ENCODE measurements at places on chromosomes 4 and X.

GRCh38 chr4:114040319-114041116 lies 61.1 kb upstream of the ARSJ start:
- DNase-seq = no peak

DNA sequence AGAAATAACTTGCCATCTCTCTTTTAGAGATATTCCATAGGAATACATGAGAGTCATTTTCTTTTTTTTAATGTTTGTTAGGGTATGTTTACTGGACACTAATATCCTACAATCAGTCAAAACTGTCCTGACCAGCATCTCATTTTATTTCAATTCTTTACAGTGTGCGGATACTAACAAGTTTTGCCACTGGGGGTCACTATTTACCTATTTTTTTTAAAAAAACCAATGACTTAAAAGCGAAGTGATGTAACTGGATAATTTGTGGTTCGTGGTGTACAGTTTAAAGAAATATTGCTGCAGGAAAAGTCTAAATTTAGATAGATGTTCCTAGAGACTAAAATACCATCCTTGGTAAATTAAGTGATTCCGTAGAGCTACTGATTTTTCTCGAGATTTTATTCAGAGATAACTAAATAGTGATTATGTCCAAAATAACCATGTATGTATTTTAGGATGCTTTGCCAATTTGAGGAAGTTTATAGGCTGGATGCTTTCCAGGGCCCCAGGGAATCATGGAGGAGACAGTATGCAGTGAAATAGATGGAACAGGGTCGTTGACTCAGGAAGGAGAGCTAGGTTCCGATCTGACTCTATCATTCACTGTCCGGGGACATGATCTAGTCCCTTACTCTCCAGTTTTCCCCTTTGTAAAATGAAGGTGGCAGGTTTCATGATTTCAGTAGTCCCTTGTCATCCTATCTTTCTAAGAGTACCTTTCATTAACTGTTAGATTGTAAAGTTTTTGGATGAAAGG lies 34.0 kb upstream of the GNPDA2 start:
- no peak for DNase-seq

- DNase-seq = no peak
Measured at GRCh38 chrX:86407371-86407770, 259.1 kb downstream of the DACH2 start.

DNA sequence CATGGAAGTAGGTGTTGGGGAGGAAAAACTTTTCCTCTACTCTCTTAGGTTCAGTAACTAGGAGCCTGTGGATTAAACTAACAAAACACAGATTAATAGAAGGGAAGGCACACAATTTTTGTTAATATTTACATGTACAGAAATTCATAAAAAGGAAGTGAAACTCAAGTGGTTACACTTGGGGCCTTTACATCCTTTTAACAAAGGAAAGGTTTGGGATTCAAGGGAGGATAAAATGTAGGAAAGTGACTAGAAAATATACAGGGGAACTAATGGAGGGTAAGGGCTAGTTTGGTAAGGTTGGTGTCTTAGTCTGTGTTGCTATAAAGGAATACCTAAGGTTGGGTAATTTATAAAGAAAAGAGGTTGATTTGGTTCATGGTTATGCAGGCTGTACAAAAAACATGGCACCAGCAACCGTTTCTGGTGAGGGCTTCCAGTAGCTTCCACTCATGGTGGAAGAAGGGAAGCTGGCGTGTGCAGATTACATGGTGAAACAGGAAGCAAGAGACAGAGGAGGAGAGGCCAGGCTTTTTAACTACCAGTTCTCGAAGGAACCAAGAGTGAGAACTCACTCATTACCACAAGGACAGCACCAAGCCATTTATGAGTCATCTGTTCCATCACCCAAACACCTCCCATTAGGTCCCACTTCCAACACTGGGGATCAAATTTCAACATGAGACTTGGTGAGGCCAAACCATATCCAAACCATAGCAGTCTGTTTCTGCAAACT lies 124.4 kb downstream of the CHRDL1 start:
- no peak for DNase-seq

GRCh38 chr4:113636877-113637276 lies 124.7 kb downstream of the CAMK2D start:
- no peak for DNase-seq

DNA sequence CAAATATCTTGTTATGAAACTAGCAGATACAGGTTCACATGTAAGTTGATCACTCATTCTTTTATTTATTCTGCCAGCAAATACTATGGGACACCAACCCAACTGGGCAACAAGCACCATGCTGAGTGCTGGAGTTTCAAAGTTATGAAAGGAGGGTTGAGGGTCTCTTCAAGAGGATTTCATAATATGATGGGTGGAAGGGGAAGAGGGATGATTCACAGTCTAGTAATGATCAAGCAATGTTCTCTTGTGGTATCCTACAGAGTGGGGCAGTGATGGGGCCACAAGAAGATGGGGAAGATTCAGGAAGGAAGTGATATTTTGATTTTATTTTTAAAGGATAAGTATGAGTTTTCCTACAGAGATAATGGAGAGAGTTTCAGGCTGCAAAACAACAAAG lies 46.2 kb upstream of the TXK start:
- DNase-seq = no peak

GRCh38 chr4:161856711-161857326 lies 307.0 kb downstream of the FSTL5 start:
- DNase-seq = no peak

DNA sequence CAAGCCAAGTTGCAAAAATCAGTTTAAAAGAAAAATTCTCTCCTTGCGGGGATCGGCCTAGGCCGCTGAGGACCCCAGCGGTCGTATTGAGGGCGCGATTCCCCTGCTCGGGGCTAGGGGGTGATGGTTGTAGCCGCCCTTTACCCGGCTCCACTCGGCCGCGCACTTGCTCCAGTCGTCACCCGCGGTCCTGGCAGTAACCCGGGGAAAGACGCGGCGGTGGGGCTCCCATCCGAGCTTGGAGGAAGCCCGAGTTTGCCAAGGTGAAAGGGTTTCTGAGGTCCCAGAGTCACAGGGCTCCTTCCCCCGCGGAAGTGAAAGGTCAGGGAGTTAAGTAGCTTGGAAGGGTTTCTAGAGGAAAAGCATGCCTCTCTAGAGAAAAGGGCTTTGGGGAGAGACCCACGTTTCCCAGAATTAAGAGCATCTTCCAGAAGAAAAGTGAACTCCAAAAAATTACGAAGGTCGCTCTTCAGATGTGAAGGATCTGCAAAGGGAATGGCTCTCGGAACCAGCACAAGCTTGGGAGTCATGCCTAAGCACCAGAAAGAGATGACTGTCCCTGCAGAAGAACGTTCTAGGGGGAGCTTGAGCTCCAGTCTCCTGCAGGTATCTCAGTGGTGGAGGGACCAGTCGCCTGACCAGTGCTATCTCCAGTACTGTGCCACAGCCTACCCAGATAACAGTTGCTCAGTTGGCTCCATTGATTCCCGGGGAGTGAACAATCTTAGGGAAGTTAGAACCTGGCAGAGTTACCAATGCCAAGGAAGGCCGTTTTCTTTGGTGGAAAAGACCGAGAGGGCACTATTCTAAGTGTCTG lies 875 bp downstream of the LAP3 start:
- peak; percentile 40 for DNase-seq
